ENCODE measurements at places on chromosomes 7 and 10.

DNA sequence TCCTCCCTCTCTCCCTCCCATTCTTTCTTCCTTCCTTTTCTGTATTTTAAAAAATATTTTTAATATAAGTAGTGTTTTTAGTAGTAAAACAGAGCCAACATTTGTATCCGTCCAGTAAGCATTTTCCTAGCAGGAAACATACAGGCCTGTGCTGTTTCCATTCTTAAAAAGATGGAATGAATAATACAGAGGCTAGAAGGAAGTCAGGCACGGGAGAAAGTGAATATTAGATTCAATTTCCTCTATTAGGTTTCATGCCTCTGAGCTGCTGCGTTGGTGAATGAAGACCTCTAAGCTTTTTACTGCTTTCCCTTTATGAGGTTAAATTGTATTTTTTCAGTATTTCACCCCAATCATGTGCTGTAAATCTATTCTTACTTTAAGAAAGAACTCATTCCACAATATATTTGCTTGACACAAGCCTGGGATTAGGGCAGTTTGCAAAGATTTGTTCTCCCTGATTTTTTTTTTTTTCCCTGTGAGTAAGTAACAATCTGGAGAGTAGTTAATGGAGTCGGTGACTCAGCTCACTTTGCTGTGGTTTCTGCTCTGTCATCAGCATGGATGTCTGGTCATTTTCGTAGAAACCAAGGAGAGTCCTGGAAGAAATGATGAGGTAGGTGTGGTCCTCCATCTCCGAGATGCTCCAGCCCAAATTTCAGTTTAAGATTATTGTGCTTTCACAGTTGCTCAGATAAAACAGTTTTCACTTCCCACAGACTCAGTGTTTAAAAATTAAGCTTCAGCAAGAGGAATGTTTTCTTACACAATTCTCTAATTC lies 76.1 kb upstream of the PITRM1 start:
- DNase-seq, result no peak

GRCh38 chr10:124614003-124614659 lies 130.0 kb downstream of the FAM53B start:
- no peak for DNase-seq

- peak; percentile 16 for DNase-seq
These were observed 143.1 kb upstream of the STK17A start for GRCh38 chr7:43439631-43440401.

DNA sequence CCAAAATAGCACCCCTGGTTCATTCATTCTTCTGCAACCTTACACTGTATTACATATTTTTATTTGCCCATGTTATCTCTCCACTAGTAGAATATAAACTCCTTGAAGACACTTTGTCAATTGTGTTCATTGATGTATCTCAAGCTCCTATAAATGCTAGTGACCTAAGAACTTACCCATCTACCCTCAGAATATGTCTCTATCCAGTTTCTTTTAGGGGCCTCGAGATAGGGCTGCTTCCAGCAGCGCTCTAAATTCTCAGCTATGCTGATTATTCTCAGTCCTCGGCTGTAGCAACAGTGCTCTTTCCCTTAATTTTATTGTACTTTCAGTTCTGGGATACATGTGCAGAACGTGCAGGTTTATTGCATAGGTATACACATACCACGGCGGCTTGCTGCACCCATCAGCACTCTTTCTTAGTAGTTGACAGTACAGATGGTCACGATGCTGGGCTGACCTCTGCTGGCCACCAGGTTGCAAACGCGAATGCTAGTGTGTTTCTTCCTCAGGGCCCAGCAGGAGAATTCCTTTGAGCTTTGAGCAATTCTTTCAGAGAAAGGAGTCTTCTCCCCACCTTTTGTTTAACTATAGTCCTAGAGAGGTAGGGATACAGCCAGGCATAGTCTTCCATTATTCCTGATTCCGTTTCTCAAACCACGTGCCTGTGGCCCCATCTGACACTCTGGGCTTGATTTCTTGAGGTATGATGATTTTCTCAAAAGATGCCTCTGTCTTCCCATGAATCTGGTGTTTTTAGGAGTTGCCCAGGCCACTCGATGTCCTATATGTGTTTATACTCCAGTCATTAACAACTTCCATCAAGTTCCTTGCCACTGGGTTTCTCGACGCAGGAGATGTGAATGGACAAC lies 49.1 kb upstream of the CDC14C start:
- no peak for DNase-seq

Data from T-cell (primary cell).